ENCODE measurements at places on chromosomes 2 and 18.
A peak's percentile ranks its signal among the peaks of the same experiment; 100 is the strongest.

DNA sequence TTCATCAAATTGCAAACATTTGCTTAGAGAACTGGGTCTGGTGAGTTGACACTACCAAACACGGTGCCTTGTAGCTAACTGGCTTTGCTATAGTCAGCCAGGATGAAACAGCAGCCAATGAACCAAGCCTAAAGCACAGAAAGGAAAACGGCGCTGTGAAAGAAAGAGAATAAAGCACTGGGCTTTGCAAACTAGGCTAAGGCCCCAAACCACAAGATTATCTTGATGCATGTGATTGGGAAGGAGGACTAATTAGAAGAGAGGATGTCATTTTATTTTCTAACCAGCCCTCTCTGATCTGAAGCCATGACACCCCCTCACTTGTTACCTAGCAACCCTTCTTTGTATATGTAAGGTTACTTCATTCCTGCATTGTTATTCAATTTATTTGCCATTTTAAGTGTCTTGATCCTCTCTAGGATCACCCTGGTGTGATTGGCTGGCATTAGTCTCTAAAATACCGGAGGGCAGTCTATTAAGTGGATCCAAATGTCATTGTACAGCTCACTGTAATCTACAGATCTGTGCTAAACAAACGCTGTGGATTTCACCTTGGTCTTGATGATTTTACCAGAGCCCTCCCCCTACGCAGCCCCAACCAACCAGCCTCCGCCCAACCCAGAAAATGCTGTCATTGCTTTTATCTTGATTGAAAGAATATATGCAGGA, 395.4 kb upstream of the ACVR2A start:
- DNase-seq, result no peak

DNA sequence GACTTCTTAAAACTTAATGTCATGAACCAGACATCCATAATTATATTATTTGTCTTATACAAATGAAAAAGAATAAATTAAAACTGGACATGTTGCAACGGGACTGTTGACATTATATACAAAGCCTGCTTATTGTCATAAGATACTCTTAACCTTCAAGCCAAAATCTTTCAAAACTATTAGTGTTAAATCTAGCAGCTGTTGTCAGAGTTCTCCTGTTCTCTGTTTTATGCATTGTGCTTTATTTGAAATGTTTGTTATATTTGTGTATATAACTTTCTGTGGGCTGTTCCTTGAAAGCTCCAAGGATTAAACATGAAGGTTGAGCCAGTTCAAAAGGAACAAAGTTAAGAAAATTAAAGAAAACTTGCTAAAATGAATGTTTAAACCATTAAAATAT, 335.5 kb upstream of the NT5C1B start:
- no peak for DNase-seq

DNA sequence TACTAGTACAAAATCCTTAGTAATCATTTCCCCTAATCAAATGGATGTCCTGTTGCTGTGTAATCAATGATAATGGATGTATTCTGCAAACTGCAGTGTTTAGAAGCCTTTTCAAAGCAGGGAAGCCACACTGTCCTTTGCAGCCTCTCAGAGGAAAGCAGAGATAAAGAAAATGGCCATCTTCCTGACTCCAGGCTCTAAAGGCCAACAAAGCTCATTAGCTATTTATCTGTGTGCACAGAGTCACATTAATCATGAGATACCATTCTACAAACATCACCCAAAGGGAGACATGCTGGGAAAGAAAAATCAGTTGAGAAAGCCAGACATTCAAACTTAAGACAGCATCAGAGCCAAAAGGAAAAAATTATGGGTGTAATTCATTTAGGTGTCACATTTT, 165.0 kb downstream of the RAD51AP2 start:
- DNase-seq, result no peak

GRCh38 chr2:128503399-128504245, 185.0 kb upstream of the HS6ST1 start:
- no peak for DNase-seq

- peak; percentile 18 for DNase-seq
Measured at GRCh38 chr2:241649404-241649803, 11.9 kb downstream of the ATG4B start.

DNA sequence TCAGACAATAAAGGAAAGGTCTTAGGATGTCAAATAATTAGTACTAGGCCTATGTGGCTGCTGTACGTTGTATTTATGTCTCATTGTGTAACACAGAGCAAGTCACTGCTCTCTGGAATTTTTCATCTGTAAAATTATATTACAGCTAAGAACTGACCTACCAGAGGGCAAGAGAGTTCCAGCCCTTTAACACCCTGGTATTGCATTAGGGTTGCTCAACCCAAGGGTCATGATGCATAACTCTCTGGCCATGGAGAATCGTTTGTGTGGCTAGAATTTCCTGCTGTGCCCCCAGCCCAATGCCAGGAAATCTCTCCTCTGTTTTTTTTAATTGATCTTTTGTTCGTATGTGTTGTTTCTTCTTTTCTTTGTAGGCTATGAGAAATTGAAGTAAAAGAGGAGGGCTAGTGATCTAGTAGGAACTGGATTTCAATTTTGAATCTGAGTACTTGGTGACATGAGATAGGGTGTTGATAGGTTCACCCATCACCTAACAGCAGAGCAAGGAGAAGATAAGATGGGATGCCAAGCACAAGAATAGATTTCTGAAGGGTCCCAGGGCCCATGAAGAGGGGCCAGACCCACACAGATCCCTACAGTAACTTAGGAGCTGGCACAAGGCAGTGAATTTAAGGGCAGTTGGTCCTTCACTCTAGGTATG, 571.2 kb upstream of the TNP1 start:
- DNase-seq, result no peak

GRCh38 chr2:232721882-232722281, 24.8 kb downstream of the GIGYF2 start:
- DNase-seq, result no peak

DNA sequence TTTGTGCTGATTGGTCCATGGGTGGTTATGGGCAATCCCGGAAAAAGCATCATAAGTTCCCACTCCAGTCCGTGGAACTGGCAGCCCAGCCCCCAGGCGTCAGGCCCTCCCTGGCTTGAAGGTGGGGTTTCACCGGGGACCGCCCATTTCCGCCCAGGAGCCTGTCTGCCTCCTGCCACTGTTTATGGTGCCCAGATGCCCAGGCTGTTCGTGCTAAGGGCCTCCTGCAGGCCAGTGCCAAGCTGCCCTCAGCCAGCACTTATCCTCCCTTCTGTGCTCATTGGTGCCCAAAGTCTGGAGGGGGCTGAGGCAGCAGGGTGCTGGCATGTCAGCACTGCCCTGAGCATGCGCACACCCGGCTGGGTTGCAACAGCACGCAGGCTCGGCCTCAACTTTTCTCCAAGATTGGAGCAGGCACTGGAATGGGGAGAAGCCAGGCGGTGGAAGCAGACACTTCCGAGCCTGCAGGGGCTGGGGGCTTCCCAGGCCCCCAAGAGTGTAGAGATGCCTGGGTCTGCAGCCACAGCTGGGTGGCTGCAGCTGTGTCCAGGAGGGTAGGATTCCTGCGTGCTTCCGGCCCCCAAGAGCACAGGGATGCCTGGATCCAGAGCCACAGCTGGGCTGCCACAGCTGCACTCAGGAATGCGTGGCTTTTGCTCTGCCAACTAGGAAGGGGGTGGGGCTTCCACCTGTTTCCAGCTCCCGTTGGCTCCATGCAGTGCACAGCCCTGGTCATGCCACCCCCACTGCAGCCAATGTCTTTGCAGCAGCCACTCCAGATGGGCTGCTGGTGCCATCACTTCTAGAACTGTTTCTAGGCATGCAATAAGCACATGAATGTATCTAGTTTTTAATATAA, 74.0 kb downstream of the AGPS start:
- DNase-seq, result no peak

- DNase-seq, result no peak
Measured at GRCh38 chr2:197268786-197269584, 41.6 kb downstream of the ANKRD44 start.

DNA sequence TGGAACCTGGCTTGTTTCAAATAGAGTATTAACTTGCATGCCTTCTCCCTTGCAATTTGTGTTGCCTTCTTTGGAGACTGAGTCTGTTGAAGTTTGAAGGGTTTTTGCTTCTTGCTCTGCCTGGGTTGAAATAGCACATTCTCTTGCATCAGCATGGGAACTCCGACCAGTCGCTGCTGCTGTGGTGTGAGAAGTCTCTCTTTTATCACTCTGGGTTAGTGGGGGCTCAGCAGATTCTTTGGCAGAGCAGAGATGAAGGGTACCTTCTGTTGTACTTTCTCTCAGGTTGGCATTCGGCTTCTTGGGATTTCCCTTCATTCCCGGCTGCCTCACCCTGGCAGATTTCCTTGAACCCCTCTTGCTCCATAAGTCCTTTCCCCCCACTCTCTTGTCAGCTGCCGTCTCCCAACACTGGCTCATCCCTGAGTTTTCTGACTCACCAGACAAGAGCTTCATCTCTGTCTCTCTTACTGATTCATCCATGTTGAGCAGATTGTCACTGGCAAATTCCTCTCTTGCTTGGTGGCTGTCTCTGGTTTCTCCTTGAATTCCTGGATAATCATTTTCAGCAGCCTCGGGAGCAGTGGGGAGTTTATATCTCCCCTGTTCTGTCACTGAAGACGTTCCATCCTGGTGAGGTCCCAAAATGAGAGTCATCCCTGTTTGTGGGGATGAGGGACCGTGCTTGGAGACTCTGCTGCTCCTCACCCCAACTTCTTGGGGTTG, 49.9 kb downstream of the ALPK2 start:
- no peak for DNase-seq

- no peak for DNase-seq
Measured at GRCh38 chr2:133788386-133788785, 220.1 kb upstream of the NCKAP5 start.

- no peak for DNase-seq
Measured at GRCh38 chr2:112946086-112946485, 31.7 kb upstream of the IL36G start.

DNA sequence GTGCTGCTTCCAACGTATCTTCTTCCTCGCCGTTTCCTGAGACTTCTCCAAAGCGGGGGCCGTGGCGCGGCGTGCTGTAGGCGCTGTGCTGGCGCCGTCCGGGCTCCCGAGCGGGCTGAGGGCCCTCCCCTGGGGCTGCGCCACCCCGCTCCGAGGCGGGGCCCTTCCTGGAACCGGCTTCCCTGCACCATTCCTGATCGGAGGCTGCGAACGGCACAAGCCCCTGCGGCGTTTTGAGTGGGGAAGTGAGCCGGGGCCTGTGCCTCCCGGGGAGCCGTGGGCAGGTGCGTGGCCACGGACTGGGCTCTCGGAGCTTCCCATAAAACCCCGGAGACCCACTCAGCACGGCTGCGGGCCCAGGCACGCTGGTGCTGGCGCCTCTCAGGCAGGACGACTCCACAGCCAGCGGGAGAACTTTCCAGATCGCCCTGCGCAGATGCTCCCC, 74.7 kb downstream of the PSMG2 start:
- no peak for DNase-seq

DNA sequence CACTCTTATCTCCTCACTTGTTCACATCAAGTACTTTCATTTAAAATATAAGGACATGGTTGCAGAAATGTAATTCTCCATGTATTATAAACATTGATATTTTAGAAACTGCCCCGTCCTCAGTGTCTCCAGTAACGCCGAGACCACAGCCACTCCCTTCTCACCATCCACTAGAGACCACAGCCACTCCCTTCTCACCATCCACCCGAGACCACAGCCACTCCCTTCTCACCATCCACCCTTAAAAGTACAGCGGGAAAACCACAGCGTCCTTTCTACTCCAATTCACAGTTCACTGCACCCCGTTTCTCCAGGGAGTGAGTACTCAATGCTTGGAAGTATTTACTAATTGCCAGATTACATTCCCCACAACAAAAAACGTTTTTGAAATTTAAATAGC, 1452.2 kb upstream of the ACVR2A start:
- no peak for DNase-seq

- peak; percentile 55 for DNase-seq
Measured at GRCh38 chr18:70107091-70107490, 98.4 kb downstream of the RTTN start.

- no peak for DNase-seq
Measured at GRCh38 chr2:128973566-128973965, 654.9 kb upstream of the HS6ST1 start.

DNA sequence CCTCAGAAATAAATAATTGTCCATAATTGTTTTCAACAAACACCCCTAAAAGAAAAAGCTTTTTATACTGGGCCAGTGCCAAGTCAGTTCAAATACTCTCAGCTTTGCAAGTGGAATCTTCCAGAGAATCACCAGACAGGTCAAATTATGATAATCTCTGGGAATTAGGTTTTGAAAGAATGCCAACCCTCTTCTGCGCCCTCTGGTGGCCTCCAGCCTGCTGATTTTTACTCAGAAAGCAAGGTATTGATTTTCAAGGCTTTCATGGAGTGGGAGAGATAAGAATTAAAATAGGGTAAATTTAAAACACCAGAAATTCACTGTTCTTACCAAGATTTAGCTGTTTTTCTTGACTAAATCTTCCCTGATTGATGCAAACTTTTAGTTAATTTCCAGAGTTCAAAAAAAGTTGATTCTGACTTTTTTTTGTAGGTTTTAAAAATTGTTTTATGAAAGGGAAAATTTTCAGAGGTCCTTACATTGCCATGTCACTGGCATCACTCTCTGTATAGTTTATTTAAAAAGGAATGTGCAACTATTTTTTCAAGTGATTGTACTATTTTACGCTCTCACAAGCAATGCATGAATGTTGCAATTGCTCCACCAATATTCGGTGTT, 282.9 kb upstream of the TNP1 start:
- no peak for DNase-seq

GRCh38 chr18:63339920-63340484, 20.4 kb upstream of the BCL2 start:
- DNase-seq, result peak; percentile 52

DNA sequence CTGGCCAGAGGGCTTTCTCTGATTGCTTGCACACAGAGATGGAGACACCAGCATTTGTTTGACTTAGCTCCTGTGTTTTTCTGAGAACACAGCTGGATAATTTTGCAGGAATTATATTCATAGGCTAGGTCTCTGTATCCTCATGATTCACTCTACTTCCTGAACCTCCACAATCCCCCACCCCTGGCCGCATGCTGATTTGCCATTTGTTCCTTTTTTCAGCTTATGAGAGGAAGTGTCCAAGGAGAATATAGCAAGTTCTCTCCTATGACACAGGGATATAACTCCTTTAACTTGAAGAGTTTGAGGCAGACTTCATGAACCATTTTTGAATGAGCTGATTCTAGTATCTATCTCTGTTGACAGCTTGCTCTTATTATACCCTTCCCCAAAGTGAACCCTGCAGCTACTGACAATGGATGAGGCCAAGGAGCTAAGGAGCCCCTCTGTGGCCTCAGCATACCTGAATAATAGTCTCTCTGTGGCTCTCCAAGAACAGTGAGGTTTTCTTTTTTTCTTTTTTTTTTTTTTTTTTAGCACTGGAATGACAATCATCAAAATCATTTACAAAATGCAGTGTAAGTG, 15.4 kb downstream of the CAVIN2 start:
- DNase-seq, result no peak
